HTR-8/SVneo (cell line): ENCODE measurements at places on chromosomes 6 and 20.
A peak's percentile ranks its signal among the peaks of the same experiment; 100 is the strongest.

GRCh38 chr20:37108676-37109075 is 12.9 kb upstream of the RBL1 start:
- no peak for DNase-seq

- no peak for DNase-seq
These were observed 74.7 kb downstream of the SRC start for GRCh38 chr20:37420610-37421009.

DNA sequence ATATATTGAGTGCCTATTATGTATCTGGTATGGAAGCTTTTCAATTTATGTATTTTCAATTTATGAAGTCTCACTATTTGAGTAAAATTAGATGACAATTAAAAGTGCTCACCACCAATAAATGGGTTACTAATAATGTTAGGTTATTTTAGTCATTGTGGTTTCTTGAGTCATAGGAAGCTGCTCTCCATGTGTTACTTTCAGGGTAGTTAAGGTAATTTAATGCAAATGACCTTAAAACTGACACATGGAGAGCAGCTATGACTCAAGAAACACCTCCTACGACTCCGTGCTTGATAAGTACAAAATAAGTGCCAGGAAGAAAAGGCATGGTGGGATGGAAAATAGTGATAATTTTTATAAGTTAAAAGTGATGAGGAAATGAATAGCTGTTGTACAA is 16.5 kb upstream of the TINAG start:
- DNase-seq, result no peak

- DNase-seq, result no peak
These were observed 55.2 kb downstream of the ANKEF1 start for GRCh38 chr20:10089871-10090587.

- no peak for DNase-seq
These were observed 197.0 kb upstream of the EYS start for GRCh38 chr6:65903992-65904391.

- peak; percentile 79 for DNase-seq
These were observed at the start of gene MOCS1 for GRCh38 chr6:39934131-39934757. Gene MOCS1, minus strand, starts transcription at chr6:39934462. Its CDS starts 45 bp downstream, at chr6:39934417.

- no peak for DNase-seq
These were observed 8.9 kb upstream of the TCP11 start for GRCh38 chr6:35149891-35150566.
